ENCODE measurements at places on chromosomes 11 and 22.

DNA sequence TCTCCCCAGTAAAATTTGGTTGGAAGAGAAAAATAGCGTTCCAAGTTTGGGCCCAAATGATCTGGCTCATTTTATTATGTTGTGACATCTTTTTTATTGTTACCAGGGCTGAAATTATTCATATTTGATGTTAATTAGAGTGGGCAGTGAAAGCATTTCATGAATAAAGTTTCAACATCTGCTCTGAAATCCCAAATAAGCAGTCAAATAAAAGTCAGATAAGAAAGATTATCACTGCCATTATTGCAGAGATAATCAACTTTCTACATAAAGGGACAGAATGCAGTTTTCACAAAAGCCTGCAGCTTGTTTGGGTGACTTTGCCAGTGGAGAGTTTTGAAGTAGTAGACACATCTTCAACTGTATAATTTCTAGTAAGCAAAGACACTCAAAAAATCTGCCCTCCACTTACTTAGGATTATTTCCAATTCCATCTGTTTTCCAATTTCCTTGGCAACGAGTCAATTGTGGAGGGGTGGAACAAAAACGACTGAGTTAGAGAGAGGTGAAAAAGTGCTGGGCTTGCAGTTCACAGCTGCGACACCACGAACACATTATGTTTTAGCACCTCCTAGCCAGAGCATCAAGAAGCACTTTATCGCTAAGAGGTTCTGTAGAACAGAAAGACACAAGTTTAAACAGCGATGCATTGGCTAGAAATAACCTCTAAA is 9.0 kb downstream of the TECTA start:
- DNase-seq = no peak

DNA sequence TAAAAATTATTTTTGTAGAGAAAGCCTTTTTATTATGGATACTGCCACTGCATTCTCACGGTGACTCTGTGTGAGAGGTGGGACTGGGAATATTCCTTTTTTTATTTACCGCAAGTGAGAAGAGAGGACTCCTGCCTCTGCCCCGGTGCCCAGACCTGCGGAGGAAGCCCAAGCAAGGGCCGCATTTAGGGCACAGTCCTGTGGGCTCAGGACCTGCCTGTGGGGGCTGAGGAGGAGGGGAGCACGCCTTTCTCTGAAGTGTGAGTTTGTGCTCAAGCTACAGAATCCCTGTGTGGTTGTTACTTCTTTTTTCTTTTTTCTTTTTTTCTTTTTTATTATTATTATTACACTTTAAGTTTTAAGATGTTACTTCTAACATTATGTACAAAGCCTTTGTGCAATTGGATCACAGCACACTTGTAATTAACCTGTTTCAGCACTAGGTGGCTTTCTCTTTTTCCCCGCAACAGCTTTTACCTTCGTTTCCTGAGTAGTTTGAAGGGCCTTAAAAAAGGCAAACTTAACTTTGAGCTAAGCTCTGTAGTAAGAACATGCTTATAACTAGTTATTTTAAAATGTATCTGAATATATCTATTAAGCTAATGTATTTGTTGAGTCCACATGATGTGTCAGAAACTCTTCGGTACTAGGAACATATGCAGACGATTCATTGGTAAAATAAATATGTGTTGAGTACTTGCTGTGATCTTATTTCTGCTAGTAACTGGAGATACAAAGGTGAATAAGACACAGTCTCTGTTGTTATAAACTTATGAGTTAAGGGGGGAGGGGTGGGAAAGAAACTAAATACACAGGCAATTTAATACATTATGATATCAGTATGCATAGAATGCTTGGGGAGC is 18.3 kb downstream of the AMOTL1 start:
- DNase-seq = no peak

DNA sequence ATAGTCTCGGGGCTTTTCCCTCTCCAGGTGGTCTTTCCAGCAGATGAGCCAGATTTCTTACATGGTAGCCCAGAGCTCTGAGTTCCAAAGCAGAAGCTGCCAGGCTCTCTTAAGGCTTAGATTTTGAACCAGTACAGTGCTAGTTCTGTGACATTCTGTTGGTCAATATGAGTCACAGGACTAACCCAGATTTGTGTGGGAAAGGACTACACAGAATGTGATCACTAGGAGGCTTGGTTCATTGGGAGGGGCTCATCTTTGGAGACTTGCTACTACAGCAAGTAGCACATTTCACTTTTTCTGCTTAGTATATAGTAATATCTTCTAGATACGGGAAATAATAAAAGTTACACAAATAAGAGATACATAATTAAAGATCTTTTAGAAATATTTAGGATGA is 24.1 kb downstream of the RNF214 start:
- DNase-seq = no peak

GRCh38 chr11:123235117-123235655 is 40.1 kb upstream of the CLMP start:
- peak; percentile 50 for DNase-seq

DNA sequence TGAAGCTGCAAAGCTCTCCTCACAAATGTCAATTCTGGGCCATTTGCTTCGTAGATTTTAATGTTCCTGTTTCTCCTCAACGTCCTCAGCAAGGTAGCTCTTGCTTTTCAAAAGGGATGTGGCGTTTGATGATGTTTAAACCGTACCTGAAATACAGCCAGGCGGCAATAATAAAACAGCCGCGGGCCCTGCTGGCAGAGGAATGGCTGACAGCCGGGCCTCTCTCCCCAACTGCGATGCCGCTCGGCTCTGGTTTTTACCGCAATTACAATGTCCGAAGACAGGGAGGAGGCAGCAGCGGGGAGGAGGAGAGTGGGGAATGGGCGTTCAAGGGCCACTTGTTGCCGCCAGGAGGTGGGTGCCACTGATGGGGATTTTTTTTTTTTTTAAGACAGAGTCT is 27.5 kb downstream of the MACROD1 start:
- DNase-seq = no peak

DNA sequence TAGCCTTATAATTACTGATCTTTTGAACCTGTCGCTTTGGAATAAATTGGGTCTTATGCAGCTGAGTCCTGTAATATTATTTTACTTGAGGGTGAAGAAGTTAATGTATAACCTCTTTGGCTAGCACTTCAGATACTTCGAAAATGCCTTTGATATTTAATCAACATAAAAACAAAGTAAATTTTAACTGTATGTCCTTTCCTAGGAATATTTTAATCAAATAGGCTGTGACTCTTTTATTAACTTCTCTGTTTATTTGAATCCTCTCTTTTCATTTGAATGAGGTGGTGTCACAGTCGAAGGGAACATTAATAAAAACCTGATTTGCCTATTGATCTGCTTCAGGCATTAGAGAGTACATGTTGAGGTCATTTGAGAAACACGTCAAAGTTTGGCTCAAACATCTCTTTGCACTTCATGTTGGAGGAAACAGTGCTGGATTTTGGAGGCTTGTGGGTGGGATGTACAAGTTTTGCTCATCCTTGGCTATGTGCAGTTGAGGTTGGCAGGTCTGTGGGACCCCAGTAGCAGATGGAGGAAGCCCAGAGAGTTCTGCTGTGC is 143.6 kb downstream of the NCAM1 start:
- DNase-seq = no peak

Measured in mesothelial cell of epicardium (in vitro differentiated cells).